Stromal cell of bone marrow (primary cell): ENCODE measurements at places on chromosomes 5 and 9.
A peak's percentile ranks its signal among the peaks of the same experiment; 100 is the strongest.

GRCh38 chr9:118992813-118993794 is 376.1 kb downstream of the BRINP1 start:
- DNase-seq, result no peak

GRCh38 chr9:21153336-21154017 is 11.8 kb upstream of the IFNW1 start:
- peak; percentile 24 for DNase-seq

- no peak for DNase-seq
Observed at GRCh38 chr5:35826554-35826953, 30.1 kb upstream of the IL7R start.

GRCh38 chr9:136645903-136646754 is 16.6 kb upstream of the EGFL7 start:
- DNase-seq, result no peak

- no peak for DNase-seq
Observed at GRCh38 chr9:36008774-36009300, 27.9 kb upstream of the RECK start.

GRCh38 chr5:146398826-146399225 is 48.3 kb upstream of the TCERG1 start:
- no peak for DNase-seq

DNA sequence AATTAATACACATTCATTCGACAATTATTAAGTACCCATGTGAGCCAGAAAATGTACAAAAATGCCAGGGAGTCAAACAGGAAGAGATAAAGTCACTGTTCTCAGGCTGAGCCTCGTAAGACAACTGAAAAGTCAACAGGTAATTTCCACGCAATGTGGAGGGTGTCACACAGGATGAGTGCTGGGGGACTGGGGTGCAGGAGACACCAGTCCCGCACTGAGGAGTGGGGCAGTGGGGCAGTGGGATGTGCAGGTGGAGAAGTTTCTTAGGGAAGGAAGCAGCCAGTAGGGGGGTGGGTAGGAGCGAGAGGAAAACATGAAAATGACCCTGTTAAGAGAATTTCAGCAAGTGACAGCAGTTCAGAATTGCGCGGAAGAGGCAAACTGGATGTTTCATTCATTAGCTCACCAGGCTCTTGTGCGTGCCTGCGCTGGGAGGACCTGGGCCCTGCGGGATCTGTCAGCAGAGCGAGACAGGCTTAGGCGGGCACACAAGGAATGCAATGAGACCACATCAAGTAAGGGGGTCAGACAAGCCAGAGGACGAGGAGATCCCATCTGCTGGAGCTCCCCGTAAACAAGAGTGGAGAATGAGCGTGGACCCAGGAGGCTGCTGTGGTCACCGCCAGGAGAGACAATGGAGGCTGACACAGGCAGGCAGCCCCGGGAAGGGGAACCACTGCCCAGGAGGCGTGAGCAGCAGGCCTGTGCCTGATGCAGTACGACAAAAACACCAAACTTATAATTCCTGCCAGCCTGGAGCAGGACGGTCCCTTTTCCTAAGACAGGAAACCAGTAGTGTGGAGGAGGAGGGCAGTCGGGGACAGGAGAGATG is 21.0 kb downstream of the CAMSAP1 start:
- no peak for DNase-seq

GRCh38 chr5:80764786-80765185 is 110.0 kb upstream of the DHFR start:
- no peak for DNase-seq

DNA sequence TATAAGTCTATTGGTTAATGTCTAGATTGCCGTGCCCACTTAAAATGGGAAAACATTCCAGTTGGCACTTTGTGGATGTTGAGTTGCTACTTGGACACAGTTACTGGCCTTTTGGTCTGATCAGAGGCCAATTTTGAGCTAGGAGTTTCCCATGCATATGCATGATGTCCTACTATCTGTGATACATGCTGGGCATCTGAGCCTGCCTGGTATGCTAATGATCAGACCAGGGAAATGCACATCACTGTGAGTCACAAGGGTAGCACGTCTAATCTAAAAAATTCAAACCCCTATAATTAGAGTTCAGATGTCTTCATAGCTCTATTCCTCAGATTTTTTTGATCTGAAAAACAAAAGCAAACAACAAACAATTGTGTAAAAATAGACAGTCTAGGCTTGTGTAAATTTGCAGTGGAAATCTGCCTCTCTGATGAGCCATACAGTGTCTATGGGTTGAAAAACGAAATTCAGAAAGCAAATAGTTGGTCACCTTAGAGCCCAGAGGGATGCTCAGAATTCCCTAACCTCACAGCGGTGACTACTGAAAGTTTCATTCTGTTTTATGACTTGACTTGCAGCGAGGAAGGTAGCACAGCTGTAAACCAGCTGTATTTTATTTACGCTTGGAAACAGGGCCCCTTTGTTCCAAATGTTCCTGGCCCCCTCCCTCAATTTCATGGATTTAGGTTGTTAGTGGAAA is 37.3 kb downstream of the PALM2AKAP2 start:
- no peak for DNase-seq

DNA sequence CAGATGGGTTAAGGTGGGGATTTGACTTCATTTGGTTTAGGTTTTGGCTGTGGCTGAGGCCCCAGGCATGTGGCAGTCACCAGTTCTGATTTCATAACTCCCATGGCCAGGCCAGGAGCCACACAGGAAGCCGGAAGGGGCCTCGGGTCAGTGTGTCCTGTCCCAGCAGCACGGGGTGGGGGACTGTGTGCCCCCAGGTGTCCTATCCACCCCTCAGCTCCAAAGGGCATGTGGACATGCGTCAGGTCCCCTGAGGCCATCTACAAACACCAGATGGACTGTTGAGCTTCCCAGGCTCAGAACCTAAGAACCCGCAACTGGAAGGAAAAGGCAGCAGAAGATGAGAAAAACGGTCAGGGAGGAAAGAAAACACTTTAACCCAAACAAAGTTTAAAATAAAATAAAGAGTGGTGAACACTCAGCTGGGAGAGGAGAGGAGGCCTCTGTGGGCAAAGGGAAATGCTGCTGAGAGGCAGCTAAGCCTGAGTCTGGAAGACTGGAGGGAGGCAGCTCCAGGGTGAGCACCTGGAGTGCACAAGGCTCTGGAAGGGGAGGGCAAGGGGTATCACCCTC is 260.8 kb downstream of the AUH start:
- peak; percentile 29 for DNase-seq

DNA sequence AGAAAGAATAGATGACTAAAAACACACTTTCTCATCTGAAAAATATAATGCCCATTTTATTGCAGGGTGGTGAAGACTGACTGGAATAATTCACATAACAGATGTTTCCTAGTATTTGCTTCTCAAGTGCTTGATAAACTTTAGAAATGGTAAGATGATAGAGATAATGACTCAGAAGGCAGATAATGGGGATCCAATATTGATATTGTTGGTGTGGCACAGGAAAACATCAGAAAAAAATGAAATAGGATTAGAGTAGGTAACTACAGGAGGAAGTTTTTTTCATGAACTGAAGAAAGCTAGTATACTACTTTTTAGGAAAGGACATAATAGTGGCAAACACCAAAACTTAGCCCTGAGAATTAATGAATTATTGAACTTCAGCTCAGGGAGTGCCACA is 20.2 kb upstream of the F2RL2 start:
- no peak for DNase-seq
